ENCODE measurements at places on chromosomes 1 and 21. TPM values are rescaled to one million over a fixed set of nuclear protein-coding genes. Genes with fewer than 3 reads are reported as not detected.

GRCh38 chr1:15428815-15429435 is 9.3 kb upstream of the CTRC start:
- DNase-seq: no peak
- no peak overlapping the region for H3K27ac ChIP-seq
- H3K4me3 ChIP-seq: no peak overlapping the region

- no peak overlapping the region for H3K4me3 ChIP-seq
- no peaks in the 10 kb centered on the region for H3K27me3 ChIP-seq
- H3K27ac ChIP-seq: no peak overlapping the region
Measured at GRCh38 chr1:172068334-172068733, 227.0 kb downstream of the DNM3 start.

GRCh38 chr1:182192966-182193365 is 131.5 kb upstream of the ZNF648 start:
- no peak overlapping the region for H3K4me3 ChIP-seq
- H3K27me3 ChIP-seq: no peaks in the 10 kb centered on the region
- H3K27ac ChIP-seq: no peak overlapping the region
- DNase-seq: no peak
- peaks cover 15% of the 10 kb centered on the region for H3K4me1 ChIP-seq

SLC16A4 gene
- 15.9 TPM for total RNA-seq

SYCP1 gene
- not detected for total RNA-seq

AHDC1 gene
- total RNA-seq: 34.2 TPM

- H3K4me3 ChIP-seq: peak overlapping the region; percentile 87
- H3K27me3 ChIP-seq: no peaks in the 10 kb centered on the region
- H3K36me3 ChIP-seq: no peaks in the 10 kb centered on the region
- peak overlapping the region; percentile 86 for H3K27ac ChIP-seq
- peaks cover 40% of the 10 kb centered on the region for H3K4me1 ChIP-seq
Measured at GRCh38 chr1:9294405-9294773, 1.7 kb downstream of the SPSB1 start.

GJB5 gene
- total RNA-seq: not detected

DNA sequence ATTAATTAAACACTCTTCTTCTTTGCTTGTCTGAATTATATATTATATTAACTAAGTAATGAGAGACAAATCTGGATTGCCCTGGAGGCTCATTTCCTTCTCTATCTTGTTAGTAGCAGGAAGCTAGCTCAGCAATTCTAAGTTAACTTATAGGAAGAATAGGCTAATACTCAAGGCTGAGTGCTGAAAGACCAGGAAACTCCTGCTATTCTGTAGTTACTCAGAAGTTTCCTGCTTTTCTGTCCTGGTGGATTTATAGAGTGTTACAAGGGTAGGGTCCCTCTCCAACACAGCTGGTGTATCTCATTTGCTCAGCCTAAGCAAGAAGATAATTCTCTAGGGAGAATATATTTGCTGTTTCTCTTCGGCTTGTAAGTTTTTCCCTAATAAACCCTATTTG is 29.2 kb downstream of the HSPA13 start:
- no peaks in the 10 kb centered on the region for H3K4me1 ChIP-seq
- no peak overlapping the region for H3K4me3 ChIP-seq
- no peaks in the 10 kb centered on the region for H3K36me3 ChIP-seq
- no peaks in the 10 kb centered on the region for H3K27me3 ChIP-seq

DNA sequence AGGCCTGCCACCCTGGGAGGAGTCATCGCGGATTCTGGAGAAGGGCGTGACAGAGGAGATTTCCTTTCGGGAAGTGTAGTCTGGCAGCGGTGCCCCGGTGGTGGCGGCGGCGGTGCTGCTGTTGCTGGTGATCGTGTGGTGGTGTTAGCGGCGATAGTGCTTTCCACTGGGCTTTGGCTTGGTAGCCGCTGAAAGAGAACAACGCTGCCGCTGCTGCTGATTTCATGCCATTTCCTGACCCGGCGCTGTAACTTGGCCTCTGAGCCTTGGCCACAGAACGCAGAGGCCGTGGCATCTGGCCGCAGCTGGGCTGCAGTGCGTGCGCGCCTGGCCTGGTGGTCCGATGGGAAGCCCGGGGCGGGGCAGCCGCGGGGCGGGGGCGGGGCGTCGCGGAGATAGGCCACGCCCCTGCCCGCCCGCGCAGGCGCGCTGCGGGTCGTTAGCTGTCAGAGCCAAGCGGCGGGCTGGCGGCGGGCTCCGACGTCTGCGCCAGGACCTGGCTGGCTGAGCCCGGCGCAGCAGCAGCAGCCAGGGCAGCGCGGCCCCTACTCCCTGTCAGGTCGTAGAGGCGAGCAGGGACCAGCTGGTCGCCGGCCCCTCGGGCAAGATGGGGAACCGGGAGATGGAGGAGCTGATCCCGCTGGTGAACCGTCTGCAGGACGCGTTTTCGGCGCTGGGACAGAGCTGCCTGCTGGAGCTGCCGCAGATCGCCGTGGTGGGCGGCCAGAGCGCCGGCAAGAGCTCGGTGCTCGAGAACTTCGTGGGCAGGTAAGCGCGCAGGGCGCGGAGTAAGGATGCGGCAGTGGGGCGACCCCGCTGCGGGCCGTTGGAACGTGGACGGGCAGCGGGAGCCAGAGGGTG is at the start of gene DNM3:
DNM3 (plus strand) TSS at position 449 of the 861 bp plus-strand sequence; CDS start at position 608, 159 bp downstream.
- peak within 1 kb of the TSS; percentile 87 for H3K4me3 ChIP-seq
- H3K27ac ChIP-seq: peak within 1 kb of the TSS; percentile 84
- no peaks in the 10 kb centered on the region for H3K36me3 ChIP-seq
- H3K27me3 ChIP-seq: no peaks in the 10 kb centered on the region
- no peaks in the 10 kb centered on the region for H3K4me1 ChIP-seq

DNA sequence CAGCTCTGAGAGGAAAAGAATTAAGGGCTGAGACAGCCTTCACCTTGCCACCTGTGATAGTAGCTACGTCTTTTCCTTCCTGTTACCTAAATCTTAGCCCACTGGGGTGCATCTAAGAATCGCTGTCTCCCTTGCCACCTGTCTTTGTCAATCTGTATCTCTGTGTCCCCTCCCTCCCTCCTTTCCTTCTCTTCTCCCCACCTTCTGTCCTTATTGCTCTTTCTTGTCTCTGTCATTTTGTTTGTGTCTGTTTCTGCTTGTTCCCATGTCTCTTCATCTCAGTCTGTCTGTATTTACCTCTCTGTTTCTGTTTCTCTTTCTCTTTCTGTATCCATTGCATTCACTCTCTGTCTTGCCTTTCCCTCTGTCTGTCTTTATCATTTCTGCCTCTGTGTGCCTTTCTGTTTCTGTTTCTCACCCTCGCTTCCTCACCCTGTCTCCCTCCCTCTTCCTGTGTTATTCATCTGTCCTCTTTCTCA is 30.2 kb downstream of the SLC22A15 start:
- H3K4me3 ChIP-seq: no peak overlapping the region
- no peaks in the 10 kb centered on the region for H3K27me3 ChIP-seq
- DNase-seq: no peak
- H3K27ac ChIP-seq: no peak overlapping the region

- no peaks in the 10 kb centered on the region for H3K36me3 ChIP-seq
- peaks cover 4% of the 10 kb centered on the region for H3K4me1 ChIP-seq
- DNase-seq: no peak
- peaks cover 36% of the 10 kb centered on the region for H3K27me3 ChIP-seq
- H3K4me3 ChIP-seq: no peak overlapping the region
Measured at GRCh38 chr1:170657275-170657853, 6.6 kb upstream of the PRRX1 start.

PCNT gene
- 29.3 TPM for total RNA-seq

NHLH1 gene
- not detected for total RNA-seq

DNA sequence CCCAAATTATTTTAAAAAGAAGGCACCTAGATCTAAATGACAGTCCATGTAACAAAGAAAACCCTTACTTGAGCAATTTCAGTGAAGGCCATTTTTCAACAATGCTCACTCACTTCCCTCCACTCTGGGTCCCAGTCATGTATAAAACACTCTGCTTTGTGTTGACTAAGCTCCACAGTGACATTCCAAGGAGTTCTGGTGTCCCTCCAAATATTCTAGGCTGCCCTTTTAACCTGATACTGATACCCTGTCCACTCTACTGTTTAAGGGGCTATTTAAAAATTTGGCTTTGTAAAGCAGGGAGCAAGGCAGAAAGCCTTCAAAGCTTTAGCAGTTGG is 73.6 kb downstream of the GNG12 start:
- no peak overlapping the region for H3K27ac ChIP-seq
- no peak for DNase-seq
- H3K4me3 ChIP-seq: no peak overlapping the region
- H3K27me3 ChIP-seq: no peaks in the 10 kb centered on the region
- H3K36me3 ChIP-seq: no peaks in the 10 kb centered on the region
- peaks cover 22% of the 10 kb centered on the region for H3K4me1 ChIP-seq

IRF2BP2 gene
- total RNA-seq: 161 TPM

DNA sequence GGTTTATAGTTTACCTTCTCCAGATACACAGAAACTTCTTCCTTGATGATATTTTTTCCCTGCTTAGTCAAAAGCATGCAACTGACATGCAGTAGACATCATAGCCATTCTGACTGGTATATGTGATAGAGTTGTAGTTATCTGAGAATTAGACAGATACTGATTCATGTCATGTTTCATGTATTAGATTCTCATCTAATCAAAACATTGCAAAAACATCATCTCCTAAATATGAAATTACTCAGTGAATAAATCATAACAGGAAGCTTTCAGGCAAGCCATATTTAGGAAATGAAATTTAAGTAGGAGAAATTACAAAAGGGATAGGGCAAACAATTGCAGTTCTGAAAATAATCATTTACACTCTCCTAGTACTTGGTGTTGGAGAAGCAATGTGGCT is 38.4 kb upstream of the ASB17 start:
- no peaks in the 10 kb centered on the region for H3K36me3 ChIP-seq
- H3K4me3 ChIP-seq: no peak overlapping the region
- H3K27ac ChIP-seq: no peak overlapping the region
- DNase-seq: no peak
- no peaks in the 10 kb centered on the region for H3K4me1 ChIP-seq
- no peaks in the 10 kb centered on the region for H3K27me3 ChIP-seq

DCST1 gene
- total RNA-seq: not detected

DNA sequence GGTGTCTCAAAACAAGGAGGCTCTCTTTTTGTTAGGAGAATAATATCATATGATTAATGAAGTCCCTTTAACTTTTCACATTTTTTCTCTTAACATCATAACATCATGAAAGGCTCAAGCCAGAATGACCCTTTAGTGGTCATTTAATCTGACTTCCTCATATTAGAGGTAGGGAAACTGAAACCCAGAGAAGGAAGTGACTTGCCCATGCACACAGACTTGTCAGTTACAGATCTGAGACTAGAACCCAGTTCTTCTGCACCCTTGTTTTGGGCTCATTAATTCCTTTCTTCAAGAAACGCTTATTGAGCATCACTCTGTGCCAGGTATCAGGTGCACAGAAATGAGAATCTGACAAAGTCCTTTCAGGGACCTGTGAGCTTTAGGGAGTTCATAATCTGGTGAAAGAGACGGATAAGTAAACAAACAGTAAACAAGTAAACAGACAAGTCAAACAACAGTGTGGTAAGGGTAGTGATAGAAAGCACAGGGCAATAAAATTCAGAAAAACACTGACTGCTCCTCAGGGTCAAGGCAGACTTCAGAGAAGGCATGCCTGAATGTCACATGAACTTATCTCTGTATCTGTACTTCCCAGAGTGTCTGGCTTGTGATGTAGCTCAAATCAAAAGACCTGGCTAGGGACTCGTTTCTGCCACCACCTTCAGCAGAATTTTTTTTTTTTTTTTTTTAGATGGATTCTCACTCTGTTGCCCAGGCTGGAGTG is 38.3 kb upstream of the OSBPL9 start:
- H3K27ac ChIP-seq: no peak overlapping the region
- H3K27me3 ChIP-seq: no peaks in the 10 kb centered on the region
- H3K4me1 ChIP-seq: no peaks in the 10 kb centered on the region
- DNase-seq: no peak
- H3K36me3 ChIP-seq: no peaks in the 10 kb centered on the region

DNA sequence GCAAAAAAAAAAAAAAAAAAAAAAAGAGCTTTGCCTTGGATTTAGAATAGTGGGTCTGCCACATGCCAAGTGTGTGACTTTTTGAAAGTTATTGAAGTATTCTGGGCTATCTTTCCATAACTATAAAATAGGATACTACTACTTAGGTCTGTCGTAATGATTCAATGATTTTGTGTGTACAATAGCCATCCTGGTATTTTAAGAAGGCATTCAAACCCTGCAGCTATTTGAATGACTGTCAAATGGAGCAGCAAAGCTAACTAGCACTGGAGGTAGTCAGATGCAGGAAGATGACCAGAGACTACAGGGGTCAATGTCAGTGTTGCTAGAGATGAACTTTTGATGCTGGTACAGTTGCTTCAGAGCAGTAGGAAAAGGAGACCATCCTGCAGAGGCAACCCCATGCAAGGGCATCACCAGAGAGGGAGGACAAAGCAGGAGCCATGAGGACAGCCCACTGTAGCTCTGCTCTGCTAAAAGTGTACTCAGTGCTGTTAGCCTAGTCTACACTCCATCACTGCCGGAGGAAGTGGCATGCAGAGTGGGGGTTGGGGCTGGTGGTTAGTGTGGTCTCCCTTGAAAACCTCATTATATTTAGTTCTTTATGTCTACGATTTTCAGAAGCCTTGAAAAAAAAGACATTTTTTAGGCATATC is 29.0 kb downstream of the DUSP10 start:
- H3K4me1 ChIP-seq: peaks cover 35% of the 10 kb centered on the region
- no peaks in the 10 kb centered on the region for H3K27me3 ChIP-seq
- H3K4me3 ChIP-seq: no peak overlapping the region

DNA sequence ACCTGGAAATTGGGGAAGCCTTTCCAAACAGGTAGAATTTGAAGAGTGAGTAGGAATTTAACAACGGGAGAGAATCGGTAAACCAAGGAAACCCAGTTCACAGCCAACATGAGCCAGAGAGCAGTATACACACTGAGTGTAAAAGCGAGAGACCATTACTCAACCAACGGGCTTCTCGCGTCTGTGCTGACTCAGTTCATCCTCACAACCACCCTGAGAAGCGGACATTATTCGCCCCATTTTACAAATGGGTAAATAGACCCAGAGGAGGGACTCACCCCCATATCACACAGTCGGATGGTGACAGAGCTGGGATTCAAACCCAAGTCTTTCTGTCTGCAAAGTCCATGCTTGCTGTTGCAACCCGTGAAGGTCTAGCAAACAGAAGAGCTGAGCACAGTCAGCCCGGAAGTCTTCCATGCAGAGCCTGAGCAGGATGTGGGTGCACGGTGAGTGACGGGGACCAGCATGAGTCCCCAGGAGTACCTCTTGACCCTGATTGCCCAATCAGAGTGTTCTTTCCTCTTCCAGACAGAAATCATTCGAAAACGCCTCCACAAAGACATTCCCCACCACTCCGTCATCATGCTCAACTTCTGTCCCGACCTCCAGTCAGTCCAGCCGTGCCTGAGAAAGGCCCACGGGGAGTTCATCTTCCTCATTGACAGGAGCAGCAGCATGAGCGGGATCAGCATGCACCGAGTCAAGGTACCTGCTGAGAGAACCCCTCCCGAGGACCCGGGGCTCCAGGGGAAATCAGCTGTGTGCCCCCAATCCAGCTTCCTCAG is 32.3 kb downstream of the VWA5B1 start:
- peak overlapping the region; percentile 36 for H3K27ac ChIP-seq
- peak; percentile 52 for DNase-seq
- H3K4me1 ChIP-seq: peaks cover 11% of the 10 kb centered on the region
- no peaks in the 10 kb centered on the region for H3K27me3 ChIP-seq
- H3K4me3 ChIP-seq: no peak overlapping the region
